ENCODE measurements at places on chromosomes 13 and 19. TPM values are rescaled to one million over a fixed set of nuclear protein-coding genes. Genes with fewer than 3 reads are reported as not detected.

DNA sequence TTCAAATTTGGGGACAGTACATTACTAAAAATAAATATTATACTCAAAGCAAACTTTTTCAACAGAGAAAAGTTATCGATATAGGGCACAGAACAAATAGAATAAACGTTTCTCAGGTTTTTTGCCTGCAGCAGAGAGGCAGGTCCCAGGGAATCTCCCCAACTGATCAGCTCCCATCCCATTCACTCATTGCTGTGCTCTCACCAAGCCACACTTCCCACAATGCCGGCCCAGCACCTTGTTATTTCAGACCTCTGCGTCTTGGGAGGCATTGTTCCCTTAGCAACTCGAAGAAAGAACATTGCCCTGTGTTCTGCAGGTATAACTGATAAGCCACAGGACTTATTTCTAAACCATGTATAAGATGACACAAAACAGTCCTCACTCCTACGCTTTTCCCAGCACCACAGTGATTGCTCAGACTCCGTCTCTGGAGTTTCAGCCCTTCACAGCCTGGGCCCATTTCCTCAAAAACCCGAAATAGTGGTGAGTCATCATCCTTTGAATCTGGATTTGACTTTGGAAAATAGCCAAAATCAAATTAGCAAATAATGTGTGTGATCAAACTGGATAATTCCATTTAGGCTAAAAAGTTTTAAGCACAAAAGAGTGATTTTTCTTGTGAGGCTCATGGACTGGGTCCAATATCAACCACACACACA is 100.4 kb downstream of the DCLK1 start:
- peak; percentile 4 for DNase-seq

- no peak for DNase-seq
Observed at GRCh38 chr13:99376132-99376531, 68.9 kb upstream of the GPR183 start.

- DNase-seq: peak; percentile 60
Observed at GRCh38 chr19:2503521-2504109, 27.7 kb downstream of the GADD45B start.

- DNase-seq: no peak
Observed at GRCh38 chr19:39172700-39173501, 23.9 kb upstream of the NCCRP1 start.

GRCh38 chr19:36547001-36547732 is 19.1 kb upstream of the ZNF260 start:
- DNase-seq: no peak

GRCh38 chr13:80030491-80030890 is 310.4 kb downstream of the SPRY2 start:
- peak; percentile 48 for DNase-seq

GRCh38 chr19:45354241-45354842 is 13.8 kb downstream of the KLC3 start:
- DNase-seq: no peak

GRCh38 chr13:97043302-97043701 is 49.0 kb upstream of the OXGR1 start:
- DNase-seq: no peak

- DNase-seq: no peak
Observed at GRCh38 chr13:60893801-60894200, 496.8 kb downstream of the TDRD3 start.

- DNase-seq: no peak
Observed at GRCh38 chr19:19626516-19627472, 1.2 kb downstream of the LPAR2 start.

- peak; percentile 28 for DNase-seq
Observed at GRCh38 chr19:49339301-49340068, 4.3 kb downstream of the CD37 start.

GRCh38 chr13:91594061-91594460 is 195.6 kb downstream of the GPC5 start:
- DNase-seq: no peak

The CLEC17A gene
- total RNA-seq: not detected

The KLF12 gene
- total RNA-seq: 12.8 TPM

The CBLC gene
- total RNA-seq: not detected

Measured in MG63 (cell line).